Activated CD4-positive, alpha-beta memory T cell treated with anti-CD3 and anti-CD28 coated beads for 36 hours (primary cell): ENCODE measurements at places on chromosomes 1 and 21. TPM values are rescaled to one million over a fixed set of nuclear protein-coding genes. Genes with fewer than 3 reads are reported as not detected.

DNA sequence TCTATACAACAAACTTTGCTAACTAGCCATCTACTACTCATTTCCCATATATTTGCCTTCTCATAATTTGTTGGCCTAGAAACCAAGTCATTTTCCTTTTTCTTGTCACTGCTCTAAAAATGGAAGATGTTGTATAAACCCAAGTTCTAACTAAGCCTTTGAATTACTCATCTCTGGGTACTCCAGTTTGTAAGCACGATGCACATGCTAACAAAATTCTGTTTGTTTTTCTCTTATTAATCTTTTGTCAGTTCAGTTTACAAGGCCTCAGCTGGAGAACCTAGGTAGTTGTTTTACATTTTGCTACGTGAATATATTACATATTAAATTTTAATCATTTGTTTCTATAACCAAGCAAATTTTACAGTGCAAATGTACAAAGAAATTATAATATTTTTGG, 663.2 kb upstream of the RGS18 start:
- no peak for DNase-seq
- no peaks in the 10 kb centered on the region for H3K27me3 ChIP-seq
- H3K4me1 ChIP-seq: no peaks in the 10 kb centered on the region
- H3K36me3 ChIP-seq: no peaks in the 10 kb centered on the region

GRCh38 chr1:156464335-156464734, 36.2 kb downstream of the MEF2D start:
- no peak overlapping the region for H3K27ac ChIP-seq
- no peak overlapping the region for H3K4me3 ChIP-seq
- H3K27me3 ChIP-seq: no peaks in the 10 kb centered on the region
- H3K4me1 ChIP-seq: peaks cover 8% of the 10 kb centered on the region
- peaks cover 16% of the 10 kb centered on the region for H3K36me3 ChIP-seq

GRCh38 chr1:231508497-231508896, 20.0 kb upstream of the TSNAX start:
- no peak overlapping the region for H3K27ac ChIP-seq
- no peak overlapping the region for H3K4me3 ChIP-seq
- H3K27me3 ChIP-seq: peaks cover 15% of the 10 kb centered on the region
- peaks cover 12% of the 10 kb centered on the region for H3K4me1 ChIP-seq
- DNase-seq: no peak

DNA sequence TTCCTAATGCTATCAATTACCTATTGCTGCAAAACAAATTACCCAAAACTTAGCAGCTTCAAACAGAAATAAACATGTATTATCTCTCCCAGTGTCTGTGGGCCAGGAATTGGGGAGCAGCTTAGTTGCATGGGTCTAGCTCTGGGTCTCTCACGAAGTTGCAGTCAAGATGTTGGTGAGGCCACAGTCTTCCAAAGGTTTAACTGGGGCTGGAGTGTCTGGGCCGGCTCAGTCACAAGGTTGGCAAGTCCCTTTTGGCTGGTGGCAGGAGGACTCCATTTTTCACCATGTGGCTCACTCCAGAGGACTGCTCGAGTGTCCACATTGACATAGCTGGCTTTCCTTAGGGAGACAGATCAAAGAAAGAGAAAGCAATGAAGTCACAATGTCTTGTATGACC, 5.0 kb upstream of the LRP8 start:
- no peaks in the 10 kb centered on the region for H3K27me3 ChIP-seq
- DNase-seq: peak; percentile 1
- H3K4me3 ChIP-seq: no peak overlapping the region
- H3K36me3 ChIP-seq: no peaks in the 10 kb centered on the region
- peaks cover 15% of the 10 kb centered on the region for H3K4me1 ChIP-seq

DNA sequence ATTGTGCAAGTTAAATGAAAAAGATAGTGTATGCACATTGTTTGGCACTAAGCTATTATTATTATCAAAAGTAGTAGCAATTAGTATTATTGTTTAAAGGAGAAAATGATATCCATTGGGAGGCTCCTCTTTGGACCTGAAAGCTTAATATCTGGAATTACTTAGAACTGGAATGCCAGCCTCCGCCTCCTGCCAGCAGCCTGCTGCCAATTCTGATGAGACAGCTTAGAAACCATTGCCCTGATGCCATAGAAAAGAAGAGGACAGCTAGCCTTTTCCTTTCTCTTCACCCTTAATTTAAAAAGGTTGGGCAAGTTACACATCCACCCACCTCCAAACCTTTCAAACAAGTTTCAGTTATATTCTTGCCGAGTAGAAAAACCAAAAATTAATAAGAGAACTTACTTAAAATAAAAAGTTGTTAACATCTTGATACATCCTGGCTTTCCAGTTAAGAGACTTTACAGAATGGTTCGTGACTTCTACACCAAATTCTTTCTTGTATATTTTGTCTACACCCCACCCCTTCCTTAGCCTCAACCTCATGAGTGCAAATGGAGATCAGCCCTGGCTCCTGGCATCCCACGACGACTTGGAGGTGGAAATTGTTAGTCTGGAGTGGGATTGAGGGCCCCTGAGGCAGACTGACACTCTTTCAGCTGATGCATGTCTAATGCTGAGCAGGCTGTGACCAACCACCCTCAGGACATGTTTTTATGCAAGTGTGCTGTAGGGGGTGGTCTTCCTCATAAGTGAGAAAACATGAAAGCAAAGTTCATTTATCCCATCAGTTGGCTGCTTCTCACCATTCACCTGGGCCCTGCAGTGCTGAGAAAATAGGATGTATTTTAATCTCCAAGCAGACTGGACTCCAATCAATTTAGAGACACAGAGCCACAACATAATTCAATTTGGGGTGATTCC, 120.6 kb downstream of the KCNJ15 start:
- no peak overlapping the region for H3K4me3 ChIP-seq
- H3K36me3 ChIP-seq: no peaks in the 10 kb centered on the region
- H3K27ac ChIP-seq: no peak overlapping the region
- no peaks in the 10 kb centered on the region for H3K4me1 ChIP-seq

DNA sequence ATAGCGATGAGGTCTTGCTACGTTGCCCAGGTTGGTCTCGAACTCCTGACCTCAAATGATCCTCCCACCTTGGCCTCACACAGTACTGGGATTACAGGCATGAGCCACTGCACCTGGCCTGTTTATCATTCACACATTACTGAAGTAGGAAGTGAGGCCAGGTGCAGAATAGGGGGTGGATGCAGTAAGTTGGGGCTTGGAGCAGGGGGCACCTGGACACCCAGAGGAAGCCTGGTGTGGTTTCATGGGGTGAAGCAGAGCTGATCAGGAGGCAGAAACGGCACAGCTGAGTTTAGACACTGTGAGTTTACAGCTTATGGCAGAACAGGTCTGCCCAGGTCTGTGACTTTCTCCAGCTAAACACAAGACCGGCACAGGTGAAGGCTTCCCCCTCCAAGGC, 4.9 kb downstream of the CDA start:
- no peak for DNase-seq
- H3K4me3 ChIP-seq: no peak overlapping the region
- H3K27ac ChIP-seq: no peak overlapping the region
- H3K4me1 ChIP-seq: peaks cover 7% of the 10 kb centered on the region
- peaks cover 32% of the 10 kb centered on the region for H3K27me3 ChIP-seq

DNA sequence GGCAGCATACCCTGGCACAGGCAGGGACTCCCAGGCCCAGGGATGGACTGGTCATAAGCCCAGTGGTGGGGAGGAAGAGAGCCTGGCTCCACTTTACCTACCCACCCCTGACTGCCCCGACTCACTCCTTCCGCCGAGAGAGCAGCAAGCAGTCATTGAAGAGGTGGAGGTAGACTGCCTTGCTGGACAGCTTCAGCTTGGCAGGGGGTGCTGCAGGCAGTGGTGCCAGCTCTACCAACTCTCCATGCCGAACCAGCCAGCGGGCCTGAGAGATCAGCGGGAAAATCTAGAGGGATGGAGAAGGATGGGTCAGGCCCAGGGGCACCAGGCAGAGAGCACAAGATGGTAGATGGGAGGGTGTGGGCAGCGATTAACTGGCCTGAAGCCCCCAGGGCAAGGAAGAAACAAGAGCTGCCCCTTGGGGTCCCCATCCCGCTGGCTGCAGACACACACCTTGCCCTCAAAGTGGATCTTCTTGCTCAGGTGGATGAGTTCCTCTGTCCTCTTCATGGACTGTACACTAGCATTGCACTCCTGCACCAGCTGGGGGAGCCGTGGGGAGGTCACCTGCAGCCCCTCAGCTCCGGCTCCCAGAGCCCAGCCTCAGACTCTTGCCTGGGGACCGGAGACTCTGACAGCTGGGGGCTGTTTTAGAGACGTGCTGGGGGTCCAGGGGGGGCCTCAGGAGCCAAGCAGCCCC, 7.7 kb downstream of the ARHGEF19 start:
- peak; percentile 59 for DNase-seq
- H3K27ac ChIP-seq: peak overlapping the region; percentile 45

DNA sequence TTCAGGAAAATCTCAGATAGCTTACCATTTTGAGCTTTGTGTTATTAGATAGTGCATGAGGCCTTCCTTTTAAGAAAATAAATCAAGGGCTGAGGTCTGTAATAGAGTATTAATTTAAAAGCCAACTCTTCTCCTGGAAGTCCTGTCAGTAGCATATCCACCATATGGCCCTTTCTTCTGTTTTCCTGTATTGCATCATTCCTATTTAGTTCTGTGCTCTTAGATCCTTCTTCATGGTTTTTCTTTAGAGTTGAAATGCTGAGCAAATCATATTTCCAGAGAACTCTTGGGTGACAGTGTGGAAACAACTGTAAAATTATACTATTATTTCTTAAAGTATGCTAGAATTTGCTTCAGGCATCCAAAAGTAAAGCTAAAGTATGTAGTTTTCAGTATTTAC, 91.7 kb downstream of the TTC3 start:
- H3K4me1 ChIP-seq: no peaks in the 10 kb centered on the region
- H3K27ac ChIP-seq: no peak overlapping the region
- no peaks in the 10 kb centered on the region for H3K27me3 ChIP-seq
- peaks cover 22% of the 10 kb centered on the region for H3K36me3 ChIP-seq
- H3K4me3 ChIP-seq: no peak overlapping the region
- DNase-seq: no peak

DNA sequence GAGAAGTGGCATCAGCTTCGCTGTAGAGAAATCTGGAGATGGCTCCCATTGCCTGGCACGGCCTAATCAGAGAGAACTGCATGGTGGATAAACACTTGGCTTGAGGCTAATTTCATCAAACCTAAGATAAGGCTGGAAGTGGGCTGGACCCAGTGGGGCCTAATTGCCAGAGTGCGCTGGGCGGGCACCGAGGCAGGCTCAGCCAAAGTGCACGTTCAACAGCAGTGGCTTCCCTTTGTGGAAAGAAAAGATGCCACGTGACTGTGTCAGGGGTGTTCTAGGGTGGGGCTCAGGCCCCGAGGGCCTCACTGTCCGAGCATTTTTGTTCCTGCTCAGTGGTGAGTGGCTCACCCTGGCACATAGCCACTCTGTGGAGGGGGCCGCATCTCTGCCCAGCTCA, 5.8 kb downstream of the PLCH2 start:
- no peaks in the 10 kb centered on the region for H3K27me3 ChIP-seq
- no peak overlapping the region for H3K4me3 ChIP-seq
- H3K36me3 ChIP-seq: no peaks in the 10 kb centered on the region

GRCh38 chr1:32878183-32878582, 7.5 kb upstream of the FNDC5 start:
- H3K4me3 ChIP-seq: no peak overlapping the region
- no peaks in the 10 kb centered on the region for H3K36me3 ChIP-seq
- H3K4me1 ChIP-seq: peaks cover 2% of the 10 kb centered on the region
- H3K27ac ChIP-seq: no peak overlapping the region

- DNase-seq: no peak
- H3K4me1 ChIP-seq: peaks cover 2% of the 10 kb centered on the region
- H3K36me3 ChIP-seq: peaks cover 2% of the 10 kb centered on the region
These were observed 10.2 kb downstream of the FAM89A start for GRCh38 chr1:231029841-231030240.

- no peaks in the 10 kb centered on the region for H3K4me1 ChIP-seq
- no peak for DNase-seq
- H3K36me3 ChIP-seq: no peaks in the 10 kb centered on the region
- H3K4me3 ChIP-seq: no peak overlapping the region
- peaks cover 1% of the 10 kb centered on the region for H3K27me3 ChIP-seq
These were observed 185.6 kb upstream of the NRIP1 start for GRCh38 chr21:15250384-15250783.

DNA sequence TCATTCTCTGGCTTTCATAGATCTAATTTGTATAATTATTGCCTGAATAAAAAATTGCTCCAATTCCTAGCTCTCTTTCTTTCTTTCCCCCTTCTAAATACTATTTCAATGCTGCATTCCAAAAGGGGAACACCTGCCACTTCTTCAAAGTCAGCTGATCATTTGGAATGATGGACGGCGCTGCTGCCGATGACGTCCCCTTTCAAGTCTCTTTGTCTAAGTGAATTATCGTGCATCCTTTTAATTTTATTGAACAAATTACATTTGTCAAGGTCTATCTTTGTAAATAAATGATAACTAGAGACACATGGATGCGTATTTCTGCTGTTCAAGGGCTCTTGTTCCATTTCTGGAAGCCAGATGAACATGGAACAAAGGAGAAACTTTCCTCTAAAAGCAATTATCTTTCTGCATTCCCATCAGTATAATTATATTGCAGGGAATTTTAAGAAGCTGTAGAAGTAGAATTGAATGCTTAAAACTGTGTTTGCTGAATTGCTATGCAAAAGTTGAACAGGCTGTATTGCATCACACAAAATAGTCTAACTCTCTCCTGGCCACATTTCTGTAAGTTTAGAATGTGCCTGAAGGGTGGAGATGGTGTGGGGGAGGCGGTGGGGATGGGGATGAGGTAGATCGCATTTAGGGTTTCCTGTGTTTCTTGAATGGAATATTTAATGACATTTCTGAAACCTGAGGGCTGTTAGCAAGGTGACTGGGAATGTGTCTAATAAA, 191.9 kb upstream of the LMO4 start:
- no peak for DNase-seq
- H3K27me3 ChIP-seq: peaks cover 20% of the 10 kb centered on the region
- peaks cover 6% of the 10 kb centered on the region for H3K4me1 ChIP-seq
- no peak overlapping the region for H3K27ac ChIP-seq

GRCh38 chr1:23701310-23701709, 9.7 kb downstream of the RPL11 start:
- DNase-seq: no peak
- H3K4me1 ChIP-seq: peaks cover 36% of the 10 kb centered on the region
- H3K36me3 ChIP-seq: peaks cover 52% of the 10 kb centered on the region
- H3K27me3 ChIP-seq: no peaks in the 10 kb centered on the region
- H3K27ac ChIP-seq: no peak overlapping the region
- H3K4me3 ChIP-seq: no peak overlapping the region

Gene ALPL
- not detected for total RNA-seq

- H3K27me3 ChIP-seq: peaks cover 12% of the 10 kb centered on the region
- H3K36me3 ChIP-seq: no peaks in the 10 kb centered on the region
- H3K4me1 ChIP-seq: no peaks in the 10 kb centered on the region
- no peak overlapping the region for H3K27ac ChIP-seq
These were observed 17.7 kb upstream of the PROX1 start for GRCh38 chr1:213969958-213970555.

GRCh38 chr1:49346767-49347349, 570.2 kb upstream of the BEND5 start:
- H3K4me3 ChIP-seq: no peak overlapping the region
- no peaks in the 10 kb centered on the region for H3K4me1 ChIP-seq
- no peak for DNase-seq
- H3K27ac ChIP-seq: no peak overlapping the region
- no peaks in the 10 kb centered on the region for H3K27me3 ChIP-seq
